ENCODE measurements at places on chromosomes 16 and 17.

- no peak for DNase-seq
Observed at GRCh38 chr17:78637643-78638420, 60.6 kb upstream of the DNAH17 start.

DNA sequence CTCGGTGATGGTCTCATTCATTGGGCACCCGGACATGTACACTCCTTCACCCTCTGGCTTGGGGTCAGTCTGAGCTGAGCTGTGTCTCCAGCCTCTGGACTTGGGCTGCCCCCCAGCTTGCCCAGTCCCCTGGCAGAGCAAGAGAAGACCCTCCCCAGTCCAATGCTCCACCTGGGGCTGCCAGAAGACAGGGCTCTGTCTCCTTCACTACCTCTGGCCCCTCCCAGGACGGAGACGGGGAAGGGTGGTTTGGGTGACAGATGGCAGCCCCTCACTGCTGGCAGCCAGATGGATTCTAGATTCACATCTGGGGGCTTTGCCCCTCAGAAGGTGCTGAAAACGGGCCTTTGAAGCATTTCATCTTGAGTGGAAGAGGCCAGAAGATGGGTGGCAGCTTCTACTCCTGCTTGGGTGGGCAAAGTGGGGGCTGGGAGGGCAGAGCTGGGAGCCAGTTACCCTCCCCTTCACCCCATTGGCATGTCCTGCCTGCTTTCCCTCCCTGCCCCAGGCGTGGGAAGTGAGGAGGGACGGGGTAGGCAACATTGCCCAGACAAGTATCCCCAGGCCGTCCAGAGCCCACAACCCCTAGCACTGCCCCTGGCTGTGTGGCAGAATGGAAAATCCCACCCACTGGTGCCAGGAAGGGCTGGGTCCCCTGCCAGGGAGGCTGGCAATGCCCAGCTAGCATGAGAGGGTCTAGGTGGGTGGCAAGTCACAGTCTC lies 13.9 kb downstream of the NGFR start:
- DNase-seq: no peak

DNA sequence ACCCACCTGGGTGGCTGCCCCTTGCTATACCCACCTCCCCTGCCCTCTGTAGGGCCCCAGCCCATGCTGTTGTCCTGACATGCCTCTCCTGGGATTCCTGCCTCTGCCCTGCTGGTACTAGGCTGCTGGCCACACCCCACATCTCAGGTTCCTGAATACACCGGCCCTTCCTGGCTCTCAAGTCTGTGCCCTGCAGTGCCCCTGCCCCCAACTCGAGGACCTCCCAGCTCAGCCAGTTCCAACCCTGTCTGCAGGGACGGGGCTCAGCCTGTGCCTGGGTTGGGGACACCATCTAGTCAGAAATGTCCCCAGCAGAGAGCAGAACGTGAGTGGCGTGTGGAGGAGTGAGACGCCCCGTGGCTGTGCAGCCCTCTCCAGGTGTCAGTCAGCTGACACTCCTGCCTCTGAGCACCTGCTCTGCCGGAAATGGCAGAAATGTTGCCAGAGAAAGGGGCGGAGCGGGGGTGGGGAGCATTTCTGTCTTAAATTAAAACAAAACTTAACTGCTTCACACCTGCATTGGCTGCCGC lies 28.7 kb downstream of the ACSF3 start:
- no peak for DNase-seq

- DNase-seq: no peak
Observed at GRCh38 chr17:77107506-77108433, 33.0 kb upstream of the SEC14L1 start.

- DNase-seq: no peak
Observed at GRCh38 chr17:76326306-76326705, 18.2 kb upstream of the QRICH2 start.

DNA sequence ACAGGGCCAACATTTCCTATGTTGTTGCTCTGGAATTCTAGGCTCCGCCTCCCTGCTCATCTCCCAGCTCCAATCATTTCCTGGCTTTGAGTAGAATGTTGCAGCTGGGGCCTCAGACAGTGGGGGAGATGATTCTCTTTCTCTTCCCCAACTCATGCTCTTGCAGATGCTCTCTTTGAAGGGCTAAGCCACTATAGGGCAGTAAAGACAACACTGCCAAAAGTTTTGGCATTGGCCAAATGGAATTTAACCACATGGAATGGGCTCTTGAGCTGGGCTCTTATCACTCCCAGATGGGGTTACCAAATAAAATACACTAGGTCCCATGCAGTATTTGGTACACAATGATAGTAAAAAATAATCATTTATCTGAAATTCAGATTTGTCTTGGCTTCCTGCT lies 19.6 kb upstream of the EFCAB13 start:
- no peak for DNase-seq

GRCh38 chr16:49703483-49703882 lies 152.4 kb downstream of the ZNF423 start:
- DNase-seq: peak; percentile 38

GRCh38 chr17:42193216-42193968 lies 902 bp downstream of the GHDC start:
- no peak for DNase-seq

GRCh38 chr17:78872486-78872885 lies 30.5 kb downstream of the CEP295NL start:
- no peak for DNase-seq

DNA sequence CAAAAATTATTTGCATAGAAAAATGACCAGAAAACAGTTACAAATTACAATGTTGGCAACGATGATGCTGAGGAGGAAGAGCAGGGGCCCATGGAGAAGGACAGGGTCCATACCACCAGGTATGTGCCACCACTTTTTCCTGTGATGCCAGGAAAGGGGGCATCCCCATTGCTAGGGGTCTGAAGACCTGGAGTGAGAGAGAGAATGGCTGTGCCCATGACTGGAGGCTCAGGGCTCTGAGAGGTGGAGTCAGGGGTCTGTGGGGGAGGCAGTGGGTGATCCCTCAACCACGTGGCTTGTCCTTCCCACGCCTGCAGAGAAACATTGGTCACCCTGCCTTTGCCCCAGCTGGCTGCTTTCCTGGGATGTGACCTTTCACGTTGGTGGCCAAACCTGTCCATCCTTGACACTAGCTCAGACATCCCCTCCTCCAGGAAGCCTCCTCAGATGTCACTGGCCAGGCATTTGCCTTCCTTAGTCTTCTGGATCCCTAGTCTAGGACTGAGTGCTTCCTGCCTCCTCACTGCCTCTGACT lies 51.4 kb downstream of the SOCS1 start:
- DNase-seq: no peak

- no peak for DNase-seq
Observed at GRCh38 chr17:32515677-32516383, 29.0 kb downstream of the CDK5R1 start.

DNA sequence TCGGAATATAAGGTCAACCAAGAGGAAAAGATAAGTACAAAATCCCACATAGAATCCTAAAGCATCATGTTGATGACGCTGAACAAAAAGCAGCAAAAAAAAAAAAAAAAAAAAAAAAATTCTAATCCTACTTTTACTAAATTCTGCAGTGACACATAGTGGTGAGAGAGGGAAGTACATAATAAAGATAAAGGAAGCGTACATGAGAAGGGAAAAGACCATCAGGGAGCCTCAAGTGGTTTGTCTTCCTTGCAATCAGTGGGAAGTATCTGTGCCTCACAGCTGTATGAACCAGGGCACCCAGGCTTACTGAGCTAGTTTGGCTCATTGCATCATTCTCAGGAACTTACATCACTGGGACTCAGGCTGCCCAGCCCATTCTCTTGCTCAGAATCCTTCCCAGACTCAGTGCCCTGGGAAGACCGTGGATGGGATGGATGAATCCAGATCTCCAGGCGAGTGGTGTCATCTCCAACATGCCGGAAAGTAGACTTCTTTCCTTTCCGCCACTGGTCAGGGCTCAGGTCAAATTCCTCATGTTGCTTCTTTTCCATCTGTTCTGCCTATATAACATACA lies 21.2 kb downstream of the SMG6 start:
- DNase-seq: no peak

- peak; percentile 50 for DNase-seq
Observed at GRCh38 chr16:17370223-17370707, 100.5 kb downstream of the XYLT1 start.

DNA sequence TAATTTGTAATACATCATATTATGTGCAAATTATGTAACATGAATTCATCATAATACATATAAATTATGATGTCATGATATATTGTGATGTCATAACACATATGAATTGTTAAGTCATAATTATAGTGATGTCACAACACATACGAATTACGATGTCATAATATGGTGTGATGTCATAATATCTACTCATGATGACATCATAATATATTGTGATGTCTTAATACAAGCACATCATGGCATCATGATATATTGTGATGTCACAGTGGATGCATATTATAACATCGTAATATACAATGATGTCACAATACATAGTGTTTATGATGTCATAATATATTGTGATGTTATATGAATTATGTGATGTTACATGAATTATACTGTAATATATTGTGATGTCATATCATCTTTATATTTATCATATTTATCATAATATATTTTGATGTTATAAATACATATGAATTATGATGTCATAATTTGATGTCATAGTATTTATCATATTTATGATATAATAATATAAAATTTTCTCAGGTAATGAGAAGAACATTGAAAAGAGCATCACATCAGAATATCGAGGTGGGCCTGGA lies 1793.0 kb downstream of the TP53TG3F start:
- DNase-seq: no peak

- no peak for DNase-seq
Observed at GRCh38 chr16:10581507-10581906, 1.1 kb upstream of the EMP2 start.

GRCh38 chr16:2529961-2530628 lies 1.1 kb downstream of the CEMP1 start:
- DNase-seq: no peak

GRCh38 chr17:34354637-34355036 lies 1.6 kb upstream of the CCL13 start:
- DNase-seq: no peak

DNA sequence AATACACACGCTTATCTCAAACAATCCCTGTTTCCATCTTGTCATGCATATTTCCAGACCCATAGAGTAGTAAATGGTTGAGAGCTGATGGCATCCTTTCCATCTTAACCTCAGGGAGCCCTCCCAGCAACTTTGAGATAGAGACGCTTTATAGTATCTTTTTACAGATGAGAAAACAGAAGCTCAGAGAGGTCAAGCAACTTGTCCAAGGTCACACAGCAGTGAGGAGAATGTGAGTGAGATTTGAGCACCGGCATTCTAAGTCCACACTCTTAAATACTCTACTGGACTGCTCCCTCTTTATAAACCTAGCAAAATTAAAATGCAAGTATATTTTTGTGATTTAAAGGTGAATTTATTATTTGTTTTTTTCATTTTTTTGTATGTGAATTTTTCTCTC lies 19.9 kb upstream of the KCNG4 start:
- no peak for DNase-seq

- DNase-seq: no peak
Observed at GRCh38 chr17:4896332-4897197, 2.8 kb upstream of the C17orf107 start.

DNA sequence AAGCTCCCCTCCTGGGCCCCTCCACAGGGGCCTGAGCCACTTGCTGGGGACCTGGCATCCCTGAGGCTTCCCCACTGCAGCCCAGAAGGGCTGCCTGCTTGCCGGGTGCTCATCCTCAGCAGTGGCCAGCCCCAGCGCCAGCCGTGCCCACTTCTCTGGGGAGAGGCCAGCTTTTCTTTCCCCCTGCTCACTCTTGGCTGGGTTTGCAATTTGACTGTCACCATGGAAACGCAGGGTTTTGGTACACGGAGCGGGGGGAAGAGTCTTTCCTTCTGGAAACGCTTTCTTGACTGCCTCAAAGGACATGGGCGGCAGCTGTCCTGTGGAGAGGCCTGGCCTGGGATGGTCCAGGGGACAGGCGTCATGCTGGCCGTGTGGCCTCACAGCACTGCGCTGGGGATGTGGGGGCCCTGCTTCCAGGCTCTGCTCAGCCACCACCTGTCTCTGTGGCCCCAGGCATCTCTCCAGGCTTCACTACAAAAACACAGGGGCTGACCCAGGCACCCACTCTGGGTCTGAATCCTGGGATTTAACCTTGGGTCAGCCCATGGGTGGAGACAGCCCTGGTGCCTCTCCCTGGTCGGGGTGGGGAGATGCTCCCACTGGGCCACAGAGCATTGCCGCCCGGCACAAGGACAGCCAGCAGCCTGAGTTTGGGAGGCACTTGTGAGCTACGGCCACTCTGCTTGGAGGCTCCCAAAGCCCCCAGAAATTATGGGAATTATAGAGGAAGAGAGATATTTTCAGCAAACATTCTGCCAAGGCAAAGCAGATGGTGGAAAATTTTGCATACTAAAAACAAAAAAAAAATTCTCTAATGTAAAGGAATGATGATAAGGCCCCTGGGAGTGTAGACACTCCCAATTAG lies 45.9 kb upstream of the DOC2B start:
- peak; percentile 75 for DNase-seq

DNA sequence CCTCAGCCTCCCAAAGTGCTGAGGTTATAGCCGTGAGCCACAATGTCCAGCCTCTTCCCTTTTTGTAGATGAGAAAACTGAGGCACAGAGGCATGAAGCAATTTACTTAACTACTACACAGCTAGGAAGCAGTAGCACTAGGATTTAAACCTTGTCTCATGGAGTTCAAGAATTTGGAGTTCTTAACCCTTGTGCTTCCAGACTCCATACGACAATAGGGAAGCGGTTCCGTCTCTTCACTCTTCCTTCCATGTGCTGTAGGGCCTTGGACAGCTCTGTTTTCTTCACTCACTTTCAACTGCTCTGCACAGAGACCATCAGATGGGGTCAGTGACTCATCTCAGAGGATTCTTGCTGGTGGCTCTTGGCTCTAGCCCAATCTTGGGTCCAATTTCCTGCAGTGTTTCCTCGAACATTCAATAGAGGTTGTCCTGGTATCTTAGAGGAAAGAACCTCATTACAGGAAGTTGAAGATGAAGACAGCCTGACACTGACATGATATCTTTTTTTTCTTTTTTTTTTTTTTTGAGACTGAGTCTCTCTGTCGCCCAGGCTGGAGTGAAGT lies 19.3 kb downstream of the ITGAL start:
- DNase-seq: no peak

GRCh38 chr17:14334276-14334840 lies 33.5 kb downstream of the HS3ST3B1 start:
- no peak for DNase-seq

DNA sequence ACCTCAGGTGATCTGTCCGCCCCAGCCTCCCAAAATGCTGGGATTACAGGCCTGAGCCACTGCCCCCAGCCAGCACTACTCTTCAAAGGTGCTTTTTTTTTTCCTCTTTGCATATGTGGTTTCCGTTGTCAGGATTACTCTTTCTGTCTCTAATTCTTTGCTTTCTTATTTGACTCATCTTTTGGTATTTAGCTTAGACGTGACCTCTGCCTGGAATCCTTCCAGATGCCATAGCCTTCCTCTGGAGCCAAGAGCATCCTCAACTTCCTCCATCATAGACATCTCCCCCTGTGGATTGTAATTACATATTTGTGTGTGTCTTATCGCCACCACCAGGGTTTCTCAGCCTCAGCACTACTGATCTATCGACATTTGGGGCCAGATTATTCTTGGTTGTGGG lies 84.4 kb upstream of the XYLT1 start:
- DNase-seq: no peak

DNA sequence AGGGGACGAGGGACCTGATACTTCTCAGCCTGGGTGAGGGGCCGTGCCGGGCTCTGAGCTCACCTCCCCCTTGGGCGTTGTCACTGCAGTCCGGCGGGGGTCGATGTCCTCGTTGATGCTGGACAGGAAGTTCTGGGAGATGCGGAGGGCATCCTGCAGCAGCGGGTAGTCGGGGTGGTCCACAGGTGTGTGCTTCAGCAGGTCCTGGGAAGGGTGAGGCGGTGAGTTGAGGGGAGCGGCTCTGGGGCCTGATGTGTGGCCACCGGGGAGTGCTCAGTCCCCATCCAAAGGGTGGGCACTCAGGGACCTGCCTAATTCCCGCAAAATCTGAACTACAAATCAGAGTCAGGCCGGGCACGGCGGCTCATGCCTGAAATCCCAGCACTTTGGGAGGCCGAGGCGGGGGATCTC lies 75.6 kb downstream of the TIMM22 start:
- no peak for DNase-seq

All from right hindlimb (tissue), 1 donor.